Stromal cell of bone marrow (primary cell): ENCODE measurements at places on chromosomes 4 and X.

DNA sequence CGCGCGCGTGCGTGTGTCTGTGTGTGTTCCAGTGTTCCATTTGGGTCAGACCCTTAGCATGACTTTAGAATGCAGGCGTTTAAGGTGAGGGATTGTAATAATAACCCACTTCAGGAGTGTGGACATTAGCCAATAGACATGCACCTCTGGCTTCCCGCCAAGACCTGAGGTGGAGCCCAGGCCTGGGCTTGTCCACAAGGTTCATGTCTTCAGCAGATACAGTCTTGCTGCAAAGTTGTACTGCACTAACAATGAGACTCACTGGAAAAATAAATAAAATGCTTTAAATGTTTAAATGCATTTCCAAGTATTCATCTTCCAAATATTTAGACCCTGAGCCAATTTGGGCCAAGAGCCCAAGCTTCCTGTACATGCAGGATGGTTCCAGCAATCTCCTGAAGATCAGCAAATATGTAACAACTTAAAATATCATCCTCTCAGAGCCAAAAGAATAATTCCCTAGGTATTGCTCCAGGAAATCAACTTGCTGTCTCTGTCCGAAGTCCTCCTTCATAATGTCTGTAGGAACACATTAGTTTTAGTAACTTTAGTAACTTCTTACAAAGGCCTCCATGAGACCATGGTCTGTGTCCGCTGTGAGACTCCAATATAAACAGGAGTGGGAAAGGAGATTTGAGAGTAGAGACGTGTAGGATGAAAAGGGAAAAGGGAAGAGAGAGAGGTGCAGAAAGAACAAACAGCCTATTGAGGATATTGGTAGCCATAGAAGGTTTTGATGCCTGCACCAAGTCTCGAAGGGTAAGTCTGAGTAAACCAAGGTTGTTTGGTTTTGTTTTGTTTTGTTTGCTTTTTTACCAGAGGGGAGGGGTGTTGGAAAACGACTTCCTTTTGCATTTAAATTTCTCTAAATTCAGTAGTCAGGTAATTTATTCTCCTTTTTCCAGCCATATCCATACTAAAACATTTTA is 98.5 kb upstream of the KLF3 start:
- DNase-seq, result peak; percentile 31

DNA sequence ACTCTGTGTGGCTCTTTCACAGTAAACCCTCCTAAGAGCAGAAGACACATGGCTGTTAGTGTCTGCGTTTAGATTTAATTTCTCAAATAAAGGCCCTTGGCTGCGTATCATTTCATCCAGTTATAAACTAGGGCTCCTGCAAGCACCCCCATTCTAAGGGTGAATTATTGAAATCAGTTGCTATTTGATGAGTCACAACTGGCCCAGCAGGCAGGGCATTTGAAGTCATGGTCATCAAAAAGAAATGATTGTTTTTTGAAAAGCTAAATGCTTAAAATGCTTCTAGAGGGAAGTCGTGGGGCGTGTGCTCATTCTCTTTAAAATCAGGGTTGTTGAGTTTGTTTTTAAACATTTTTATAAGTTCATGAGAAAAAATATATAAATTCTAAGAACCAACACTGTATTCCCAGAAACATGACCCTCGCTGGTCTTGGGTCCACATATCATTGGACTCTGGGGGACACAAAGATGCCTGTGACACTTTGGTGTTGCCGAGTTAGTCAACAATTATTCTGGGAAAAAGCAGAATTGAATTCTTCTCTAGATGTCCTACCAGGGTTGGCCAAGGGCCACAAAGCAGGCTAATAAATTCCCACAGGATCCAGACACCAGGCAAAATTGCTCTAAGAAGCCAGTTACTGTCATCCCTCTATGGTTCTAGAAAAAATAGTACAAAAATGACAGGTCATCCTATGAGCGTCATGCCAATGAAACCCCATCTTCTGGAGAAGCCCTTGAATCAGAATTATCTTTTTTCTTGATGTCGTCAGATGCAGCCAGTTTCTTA is 99.5 kb upstream of the MYOZ2 start:
- no peak for DNase-seq

DNA sequence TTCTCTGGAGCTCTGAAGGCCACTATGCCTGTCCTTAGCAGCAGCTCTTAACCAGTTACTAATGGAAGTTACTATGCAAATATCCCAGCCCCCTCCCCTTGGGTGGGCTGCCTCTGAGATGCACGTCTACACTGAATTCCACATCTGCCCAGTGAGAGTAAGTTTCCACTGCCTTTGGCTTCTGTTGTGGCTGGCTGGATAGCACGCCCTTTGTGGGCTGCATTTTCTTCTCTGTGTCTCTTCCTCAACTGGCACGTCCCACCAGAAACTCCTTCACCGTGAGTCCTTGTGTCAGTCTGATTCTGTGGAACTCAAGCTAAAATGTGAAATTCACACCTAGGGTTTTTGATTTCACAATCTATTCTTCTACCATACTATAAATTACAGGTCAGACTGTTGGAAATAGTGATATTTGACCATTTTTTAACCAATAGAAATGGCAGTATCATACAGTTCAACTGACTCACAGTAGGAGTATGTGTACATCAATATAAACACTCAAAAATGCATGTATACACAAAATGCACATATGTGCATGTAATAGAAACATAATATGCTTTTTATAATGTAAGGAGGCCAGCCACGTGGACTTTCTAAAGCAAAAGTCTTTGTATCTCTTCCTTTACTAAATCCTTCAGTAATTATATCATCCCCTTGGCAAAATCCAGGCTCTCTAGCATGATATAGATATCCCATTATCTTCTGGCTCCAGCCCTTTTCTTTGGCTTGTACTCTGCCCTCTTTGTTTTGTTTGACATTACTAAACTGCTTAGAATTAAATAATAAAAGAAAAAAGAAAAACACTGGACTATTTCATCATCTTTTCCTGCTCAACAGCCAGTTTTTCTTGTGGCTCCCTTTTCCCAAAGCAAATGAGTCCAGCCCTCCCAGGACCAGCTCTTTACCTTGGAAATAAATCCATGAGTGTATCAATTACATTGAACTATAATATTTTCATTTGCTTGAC is 33.2 kb upstream of the LDB2 start:
- DNase-seq, result peak; percentile 63

DNA sequence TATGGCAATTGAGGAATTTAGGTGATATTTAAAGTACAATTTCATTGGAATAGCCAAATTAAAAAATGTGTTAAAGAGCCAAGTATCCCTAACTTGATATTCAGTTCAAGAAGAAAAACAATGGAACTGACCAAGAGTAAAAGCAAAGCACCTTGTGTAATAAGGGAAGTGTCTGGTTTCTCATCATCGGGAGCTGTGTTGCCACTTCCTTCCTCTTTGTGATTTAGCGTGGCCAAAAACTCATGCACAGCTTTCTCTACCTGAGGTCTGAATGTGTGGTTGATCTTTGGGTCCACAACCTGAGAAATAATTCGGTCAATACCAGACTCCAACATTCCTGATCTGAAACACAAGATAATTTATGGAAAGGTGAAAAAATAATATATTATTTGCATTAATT is 12.4 kb downstream of the BOD1L1 start:
- DNase-seq, result no peak

- DNase-seq, result no peak
Observed at GRCh38 chr4:65918872-65919271, 248.6 kb upstream of the EPHA5 start.

- DNase-seq, result peak; percentile 77
Observed at GRCh38 chr4:15234116-15234855, 193.5 kb upstream of the C1QTNF7 start.

DNA sequence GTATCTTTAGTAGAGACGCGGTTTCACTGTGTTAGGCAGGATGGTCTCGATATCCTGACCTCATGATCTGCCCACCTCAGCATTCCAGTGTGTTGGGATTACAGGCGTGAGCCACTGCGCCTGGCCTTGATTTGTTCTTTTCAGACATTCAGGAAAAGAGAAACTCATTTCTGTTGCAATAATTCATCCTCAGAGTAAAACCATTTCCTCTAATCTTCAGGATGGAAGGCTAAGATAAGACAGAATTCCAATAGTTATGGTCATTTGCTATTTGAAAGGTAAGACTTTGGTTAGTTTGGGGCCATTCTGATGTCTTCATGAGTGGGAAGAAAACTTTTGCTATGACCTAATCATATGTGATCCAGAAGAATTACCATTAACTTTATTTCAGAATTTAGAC is 83.0 kb downstream of the LRP2BP start:
- no peak for DNase-seq

DNA sequence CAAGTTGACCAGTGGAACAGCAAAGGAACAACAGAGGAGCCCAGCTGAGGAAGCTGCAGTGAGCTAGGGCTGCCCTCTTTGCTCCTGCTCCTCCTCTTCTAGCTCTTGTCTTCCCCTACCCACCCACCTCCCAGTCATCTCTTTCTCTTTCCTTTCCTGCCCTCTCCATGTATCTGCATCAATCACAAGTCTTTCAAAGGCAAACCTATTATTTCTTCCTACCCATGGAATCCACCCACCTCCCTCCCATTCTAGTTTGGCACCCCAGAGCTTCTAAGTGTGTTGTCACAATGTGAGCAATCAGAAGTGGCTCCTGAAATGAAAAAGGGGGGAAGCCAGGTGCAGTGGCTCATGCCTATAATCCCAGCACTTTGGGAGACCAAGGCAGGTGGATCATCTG is 69.3 kb downstream of the TSC22D3 start:
- DNase-seq, result no peak

GRCh38 chrX:148610328-148610698 is 109.9 kb downstream of the AFF2 start:
- DNase-seq, result no peak

GRCh38 chrX:2967998-2968909 is 38.1 kb upstream of the ARSH start:
- peak; percentile 19 for DNase-seq
